CD4-positive, alpha-beta T cell treated with Interleukin-4 for 4 hours (primary cell): ENCODE measurements at places on chromosomes 5 and 9.
A peak's percentile ranks its signal among the peaks of the same experiment; 100 is the strongest.

- no peak for DNase-seq
These were observed 54.0 kb downstream of the NSUN2 start for GRCh38 chr5:6578676-6579343.

- DNase-seq, result no peak
These were observed 33.0 kb upstream of the MAP1B start for GRCh38 chr5:72074251-72074650.

DNA sequence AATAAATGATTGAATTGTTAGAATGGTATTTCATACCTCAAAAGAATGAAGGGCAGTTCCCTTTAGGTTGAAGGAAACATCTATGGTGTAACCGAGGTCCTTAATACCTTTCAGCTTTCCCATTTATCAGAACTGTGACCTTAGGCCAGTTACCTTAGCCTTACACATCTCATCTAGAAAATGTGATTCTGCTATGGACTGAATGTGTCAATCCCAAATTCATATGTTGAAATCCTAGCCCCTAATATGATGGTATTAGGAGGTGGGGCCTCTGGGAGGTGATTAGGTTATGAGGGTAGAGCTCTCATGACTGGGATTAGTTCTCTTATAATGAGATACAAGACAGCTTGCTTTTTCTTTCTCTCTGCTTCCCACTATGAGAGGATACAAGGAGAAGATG lies 441.9 kb downstream of the PLK2 start:
- DNase-seq, result no peak

- no peak for DNase-seq
These were observed 30.1 kb downstream of the TUSC1 start for GRCh38 chr9:25648116-25648515.

DNA sequence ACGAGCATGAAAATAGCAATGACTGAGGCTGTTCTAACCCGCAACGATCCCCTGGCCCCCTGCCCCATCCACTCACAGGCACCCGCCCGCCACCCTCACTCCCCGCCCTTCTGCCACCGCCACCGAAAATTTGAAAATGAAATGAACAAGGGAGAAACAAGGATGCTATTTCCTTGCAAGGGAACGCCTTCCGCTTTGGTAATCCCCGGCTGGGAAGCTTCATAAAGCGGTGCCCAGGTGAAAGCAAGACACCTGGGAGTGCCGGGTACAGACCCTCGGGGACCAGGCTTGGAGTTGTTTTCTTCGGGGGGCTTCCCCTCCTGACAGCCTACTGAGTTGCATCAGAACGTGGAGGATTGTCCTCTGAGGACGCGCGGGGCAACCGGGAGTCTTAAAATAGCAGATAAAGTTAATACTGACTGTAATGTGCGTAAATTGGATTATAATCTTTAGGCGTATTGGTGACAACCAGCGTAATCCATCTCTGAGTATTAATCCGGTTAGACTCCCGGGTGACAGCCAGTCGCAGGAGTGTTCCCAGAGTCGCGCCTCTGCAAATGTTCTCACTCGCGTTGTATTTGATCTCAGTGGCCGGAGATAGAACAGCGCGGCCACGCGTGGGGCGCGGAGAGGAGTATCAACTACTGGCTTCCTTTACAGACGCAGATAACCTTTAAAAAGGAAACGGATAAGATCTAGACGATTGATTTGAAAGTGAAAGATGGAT lies 885 bp upstream of the MLLT3 start:
- DNase-seq, result peak; percentile 74
